ENCODE measurements at places on chromosomes 12 and 14. TPM values are rescaled to one million over a fixed set of nuclear protein-coding genes. Genes with fewer than 3 reads are reported as not detected.

DNA sequence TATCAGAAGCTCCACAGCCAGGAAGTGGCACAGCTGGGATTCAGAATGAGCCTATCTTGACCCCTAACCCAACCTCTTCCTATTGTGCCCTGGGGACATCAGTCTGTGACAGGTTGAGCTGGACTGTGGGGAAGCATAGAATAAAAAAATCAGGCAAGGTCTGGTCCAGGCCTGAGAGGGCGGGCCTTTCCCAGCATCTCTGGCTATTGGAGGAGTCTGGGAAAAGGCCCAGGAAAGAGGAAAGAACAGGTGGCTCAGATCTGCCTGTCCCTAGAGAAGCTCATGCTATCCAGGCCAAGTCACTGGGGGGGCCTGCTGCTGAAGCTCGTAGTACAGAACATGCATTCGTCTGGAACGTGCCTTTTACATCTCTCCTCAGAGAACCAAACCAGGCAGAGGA is 100.5 kb downstream of the PPM1H start:
- no peak for DNase-seq

GRCh38 chr14:94971750-94972149 is 185.6 kb downstream of the DICER1 start:
- DNase-seq, result no peak

DNA sequence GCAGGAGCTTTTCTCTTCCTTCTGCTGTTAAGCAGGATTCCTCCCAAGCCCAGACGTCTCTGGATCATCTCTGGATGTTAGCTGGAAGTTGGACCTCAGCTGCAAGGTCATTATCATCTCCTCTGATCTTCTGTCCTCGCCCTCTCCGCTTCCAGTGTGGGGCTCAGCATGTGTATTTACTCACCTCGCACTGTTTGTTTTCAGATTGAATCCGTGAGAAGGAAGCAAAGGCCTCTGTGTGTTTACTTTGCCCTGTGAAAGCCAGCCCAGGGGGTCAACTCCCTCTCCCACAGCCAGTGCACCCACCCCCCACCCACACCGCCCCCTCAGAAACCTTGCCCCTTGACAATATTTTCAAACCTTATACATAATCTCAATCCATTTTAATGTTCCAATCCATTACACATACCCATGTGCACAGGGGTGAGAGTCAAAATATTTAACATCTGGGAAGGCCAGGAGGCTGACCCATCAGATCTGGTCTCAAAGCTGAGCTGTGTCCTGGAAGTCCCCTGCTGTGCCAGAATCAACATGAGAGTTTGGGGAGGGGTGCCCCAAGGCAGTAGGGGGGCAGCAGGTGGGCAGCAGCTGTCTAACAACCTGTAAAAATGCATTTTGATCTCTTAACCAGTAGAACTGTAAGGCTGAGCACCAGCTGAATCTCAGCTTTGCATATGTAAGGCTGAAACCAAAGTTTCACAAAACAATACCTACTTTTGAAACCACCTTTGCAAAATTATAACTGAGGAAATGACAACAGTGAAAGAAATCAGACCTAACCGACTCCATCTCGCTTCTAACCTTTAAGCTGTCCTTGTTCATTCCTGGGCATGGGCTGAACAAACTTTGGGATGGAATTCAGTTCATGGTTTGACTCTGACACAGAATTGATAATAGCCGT is 157.9 kb downstream of the ZNF664 start:
- no peak for DNase-seq

GRCh38 chr12:52407918-52408317 is 1.8 kb upstream of the KRT82 start:
- DNase-seq, result no peak

- DNase-seq, result no peak
Measured at GRCh38 chr12:91565246-91565645, 382.6 kb upstream of the DCN start.

GRCh38 chr12:5570416-5570815 is 138.5 kb downstream of the NTF3 start:
- no peak for DNase-seq

GRCh38 chr14:89294872-89295271 is 122.2 kb downstream of the FOXN3 start:
- no peak for DNase-seq

- no peak for DNase-seq
Measured at GRCh38 chr14:99181241-99181640, 90.8 kb downstream of the BCL11B start.

- DNase-seq, result no peak
Measured at GRCh38 chr12:77817276-77817675, 13.4 kb upstream of the NAV3 start.

GRCh38 chr12:105610459-105610858 is 280.0 kb downstream of the C12orf75 start:
- DNase-seq, result no peak

GRCh38 chr14:87148655-87149054 is 844.3 kb downstream of the GALC start:
- no peak for DNase-seq

DNA sequence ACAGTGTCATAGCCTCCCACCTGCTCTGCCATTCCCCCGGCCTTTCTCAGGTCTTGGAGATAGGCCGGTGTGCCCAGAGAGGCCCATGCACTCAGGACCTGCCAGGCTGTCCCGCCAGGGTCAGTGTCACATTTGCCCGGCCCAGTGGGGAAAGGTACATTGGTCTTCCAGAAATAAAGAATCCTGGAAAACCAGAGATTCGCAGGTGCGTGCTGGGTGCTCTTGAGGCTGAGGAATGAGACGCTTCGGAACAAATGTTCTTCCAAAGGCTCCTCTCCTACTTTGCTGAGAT is 205.8 kb upstream of the RTL1 start:
- DNase-seq, result no peak

DNA sequence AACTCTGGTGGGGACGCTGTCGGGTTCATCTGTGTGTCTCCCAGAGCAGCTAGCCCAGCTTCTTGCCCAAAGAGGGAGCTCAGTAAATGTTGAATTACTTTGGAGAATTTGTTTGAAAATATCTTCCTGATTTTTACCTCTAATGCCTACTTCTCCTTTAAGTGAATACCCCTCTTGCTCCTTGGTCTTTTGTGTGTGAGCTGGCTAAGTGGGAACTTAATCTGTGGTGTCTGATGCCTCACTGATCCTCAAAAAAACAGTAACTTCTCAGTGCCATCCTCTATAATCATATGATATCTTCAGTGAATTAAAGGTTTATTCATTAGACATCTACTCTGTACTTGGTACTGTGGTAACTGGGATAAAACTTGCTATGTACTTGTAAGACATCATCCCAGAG is 7.7 kb upstream of the PSMA6 start:
- no peak for DNase-seq

Gene ZC2HC1C
- 1.9 TPM for total RNA-seq

Gene CCDC88C
- total RNA-seq, result 16.4 TPM

Gene OR6C74
- not detected for total RNA-seq

Gene PAX9
- total RNA-seq, result 0.12 TPM

All from epithelial cell of proximal tubule (primary cell).